Endothelial cell of umbilical vein (primary cell): ENCODE measurements at places on chromosomes 12 and 14. TPM values are rescaled to one million over a fixed set of nuclear protein-coding genes. Genes with fewer than 3 reads are reported as not detected.

ZC2HC1C gene
- polyA plus RNA-seq = 0.72 and 0.84 TPM in 2 replicates

DNA sequence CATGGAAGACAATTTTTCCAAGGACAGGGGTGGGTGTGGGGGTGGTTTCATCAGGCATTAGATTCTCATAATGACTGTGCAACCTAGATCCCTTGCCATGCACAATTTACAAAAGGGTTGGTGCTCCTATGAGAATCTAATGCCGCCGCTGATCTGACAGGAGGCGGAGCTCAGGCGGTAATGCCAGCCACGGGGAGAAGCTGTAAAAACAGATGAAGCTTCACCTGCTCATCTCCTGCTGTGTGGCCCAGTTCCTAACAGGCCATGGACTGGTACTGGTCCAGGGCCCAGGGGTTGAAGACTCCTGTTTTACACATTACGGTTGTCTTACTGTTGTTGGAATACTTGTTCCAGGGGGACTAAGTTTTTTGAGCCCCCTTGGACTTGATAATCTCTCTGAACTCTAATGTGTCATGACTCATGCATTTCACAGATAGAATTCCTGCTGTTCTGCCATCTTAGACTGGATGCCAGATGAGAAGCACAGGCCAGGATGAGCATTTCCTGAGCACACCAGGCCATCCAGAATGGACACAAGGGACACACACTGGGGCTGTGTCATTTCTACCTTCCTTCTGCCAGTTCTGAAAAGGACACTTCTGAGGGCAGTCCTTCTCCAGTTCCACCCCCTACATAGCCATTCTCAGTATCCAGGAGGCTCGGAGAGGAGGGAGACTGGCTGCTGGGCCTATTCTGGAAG is 5.8 kb downstream of the PLEKHD1 start:
- DNase-seq = no peak

- no peak for DNase-seq
Measured at GRCh38 chr12:43221216-43221615, 330.8 kb downstream of the ADAMTS20 start.

- no peak for DNase-seq
Measured at GRCh38 chr12:116695464-116695725, 42.5 kb downstream of the SPRING1 start.

DNA sequence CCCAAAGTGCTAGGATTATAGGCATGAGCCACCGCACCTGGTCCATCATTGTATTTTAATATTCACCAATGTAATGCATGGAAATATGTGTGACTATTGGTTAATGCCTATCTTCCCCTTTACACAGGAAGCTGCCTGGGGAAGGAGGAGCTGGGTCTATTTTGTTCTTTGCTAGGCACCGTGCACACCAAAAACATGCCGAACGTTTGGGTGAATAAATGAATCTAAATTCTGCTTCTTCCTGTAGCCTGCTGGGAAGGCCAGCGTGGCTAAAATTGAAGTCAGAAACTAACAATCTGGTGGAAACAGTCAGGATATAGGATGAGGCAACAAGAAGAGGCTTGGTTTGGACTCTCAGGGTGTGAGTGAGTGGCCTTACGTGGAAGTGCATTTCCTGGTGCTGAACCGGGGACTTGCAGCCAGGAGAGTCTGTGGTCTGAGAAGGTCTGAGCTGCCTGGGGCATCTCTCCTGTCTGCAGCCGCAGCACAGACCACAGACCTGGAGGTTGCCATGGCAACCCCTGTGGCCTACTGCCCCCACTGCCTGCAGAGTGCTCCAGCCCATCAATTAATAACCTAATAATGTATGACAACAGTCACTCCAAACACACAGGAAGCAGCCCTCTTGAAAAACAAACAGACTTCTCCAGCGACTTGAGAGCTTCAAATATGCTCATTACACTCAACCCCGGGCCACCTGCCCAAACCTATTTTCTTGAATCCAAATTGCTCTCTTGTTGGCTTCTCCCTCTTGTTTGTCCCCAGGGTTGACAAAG is 5.5 kb upstream of the GPR68 start:
- DNase-seq = no peak
